ENCODE measurements at places on chromosomes 11 and 22.

DNA sequence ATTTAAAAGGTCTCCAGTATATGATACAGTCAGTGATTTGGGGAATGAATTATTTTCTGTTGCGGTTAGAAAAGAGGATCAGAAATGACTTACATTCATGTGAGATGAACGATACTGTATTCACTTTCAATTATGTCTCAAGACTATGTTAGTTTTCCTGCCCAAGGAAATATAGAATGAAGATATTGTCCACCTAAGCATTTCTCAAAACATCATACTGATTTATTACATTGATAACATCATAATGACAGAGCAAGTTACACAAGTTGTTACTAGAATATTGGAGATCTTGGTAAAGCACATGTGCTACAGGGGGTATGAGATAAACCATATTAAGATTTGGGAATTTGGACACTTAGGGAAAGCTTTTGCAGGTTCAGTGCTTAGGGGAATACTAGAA is 67.8 kb upstream of the OR9G4 start:
- no peak for DNase-seq

- peak; percentile 78 for DNase-seq
These were observed 224.6 kb downstream of the MN1 start for GRCh38 chr22:27576815-27577573.

- no peak for DNase-seq
These were observed 147.8 kb downstream of the ENTHD1 start for GRCh38 chr22:39745789-39746188.

DNA sequence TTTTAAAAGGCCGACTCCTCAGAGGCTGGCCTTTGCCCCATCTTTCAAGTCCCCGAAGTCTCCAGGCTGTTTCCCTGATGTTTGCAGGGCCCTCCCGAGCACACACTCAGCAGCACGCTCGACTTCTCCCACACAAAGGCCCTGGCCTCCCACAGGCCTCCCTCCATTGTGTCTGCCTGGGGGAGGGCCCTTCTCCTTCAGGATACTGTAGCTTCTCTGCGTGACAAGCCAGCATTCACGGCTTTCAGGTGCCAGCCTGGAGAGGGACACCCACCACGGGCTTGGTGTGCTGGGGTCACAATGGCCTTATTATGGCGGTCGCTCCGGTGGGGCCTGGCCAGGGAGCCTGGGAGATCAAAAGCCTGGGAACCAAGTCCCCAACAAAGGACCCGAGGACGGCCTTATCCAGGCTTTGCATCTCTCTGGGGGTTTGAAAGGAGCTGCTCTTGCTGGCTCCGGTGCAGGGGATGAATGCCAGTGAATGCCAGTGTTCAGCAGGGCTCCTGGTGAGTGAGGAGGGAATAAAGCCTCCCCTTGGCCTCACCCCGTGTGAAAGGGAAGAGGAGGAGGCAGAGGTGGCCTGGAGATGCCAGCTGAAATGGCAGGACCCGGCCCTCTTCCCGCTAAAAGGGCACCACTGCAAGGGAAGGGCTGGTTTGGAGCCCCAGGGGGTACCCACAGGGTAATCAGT is 55.0 kb downstream of the TRAF6 start:
- DNase-seq: no peak

DNA sequence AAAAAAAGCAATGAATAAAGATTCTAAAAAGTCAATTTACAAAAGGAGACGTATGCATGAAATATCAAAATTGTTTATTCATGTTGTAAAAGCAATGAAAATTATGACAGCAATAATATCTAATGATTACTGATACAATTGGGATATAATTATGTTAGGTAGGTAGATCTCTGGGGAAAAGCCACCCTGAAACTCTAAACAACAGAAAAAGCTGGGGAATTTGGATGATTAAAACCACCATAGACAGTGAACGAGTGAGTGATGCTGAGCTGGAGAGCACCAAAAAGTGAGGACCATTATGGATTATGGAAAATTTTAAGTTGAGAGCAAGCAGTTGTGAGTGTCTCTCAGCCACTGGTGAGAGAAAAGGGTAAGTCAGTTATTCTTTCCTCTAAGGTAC is at the start of gene OR10G8:
Gene OR10G8, plus strand, starts transcription at position 301 of the 400 bp plus-strand sequence. CDS start 2,825 bp downstream, outside the sequence.
- DNase-seq: no peak

DNA sequence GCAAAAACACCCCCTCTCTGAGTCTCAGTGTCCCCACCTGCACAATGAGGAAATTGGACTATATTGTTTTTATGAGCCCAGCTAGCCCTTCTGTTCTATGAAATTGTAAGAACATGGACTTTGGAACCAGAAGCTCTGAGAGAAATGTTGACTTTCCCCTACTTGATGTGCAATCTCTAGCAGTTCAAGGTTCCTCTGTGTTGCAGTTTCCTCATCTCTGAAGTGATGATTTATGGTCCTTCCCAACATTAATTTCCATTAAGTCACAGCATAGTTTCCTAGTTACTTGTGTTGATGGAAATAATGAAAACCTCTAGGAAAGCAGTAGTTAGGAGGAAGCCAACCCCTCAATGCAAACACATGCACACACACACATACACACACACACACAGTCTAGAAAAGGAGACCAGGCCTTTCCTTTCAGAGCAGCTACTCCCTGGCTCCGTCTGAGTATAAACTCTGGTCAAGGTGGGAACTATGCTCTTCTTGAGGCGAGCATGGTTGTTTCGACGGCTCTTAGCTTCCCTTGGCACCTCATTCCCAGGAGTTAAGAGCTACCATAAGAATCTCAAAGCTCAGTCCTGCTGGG is 518.4 kb downstream of the SOX6 start:
- DNase-seq: no peak

- no peak for DNase-seq
These were observed 130.5 kb downstream of the GRIA4 start for GRCh38 chr11:105740164-105740903.

- DNase-seq: no peak
These were observed 37.1 kb upstream of the NNMT start for GRCh38 chr11:114259124-114259526.

DNA sequence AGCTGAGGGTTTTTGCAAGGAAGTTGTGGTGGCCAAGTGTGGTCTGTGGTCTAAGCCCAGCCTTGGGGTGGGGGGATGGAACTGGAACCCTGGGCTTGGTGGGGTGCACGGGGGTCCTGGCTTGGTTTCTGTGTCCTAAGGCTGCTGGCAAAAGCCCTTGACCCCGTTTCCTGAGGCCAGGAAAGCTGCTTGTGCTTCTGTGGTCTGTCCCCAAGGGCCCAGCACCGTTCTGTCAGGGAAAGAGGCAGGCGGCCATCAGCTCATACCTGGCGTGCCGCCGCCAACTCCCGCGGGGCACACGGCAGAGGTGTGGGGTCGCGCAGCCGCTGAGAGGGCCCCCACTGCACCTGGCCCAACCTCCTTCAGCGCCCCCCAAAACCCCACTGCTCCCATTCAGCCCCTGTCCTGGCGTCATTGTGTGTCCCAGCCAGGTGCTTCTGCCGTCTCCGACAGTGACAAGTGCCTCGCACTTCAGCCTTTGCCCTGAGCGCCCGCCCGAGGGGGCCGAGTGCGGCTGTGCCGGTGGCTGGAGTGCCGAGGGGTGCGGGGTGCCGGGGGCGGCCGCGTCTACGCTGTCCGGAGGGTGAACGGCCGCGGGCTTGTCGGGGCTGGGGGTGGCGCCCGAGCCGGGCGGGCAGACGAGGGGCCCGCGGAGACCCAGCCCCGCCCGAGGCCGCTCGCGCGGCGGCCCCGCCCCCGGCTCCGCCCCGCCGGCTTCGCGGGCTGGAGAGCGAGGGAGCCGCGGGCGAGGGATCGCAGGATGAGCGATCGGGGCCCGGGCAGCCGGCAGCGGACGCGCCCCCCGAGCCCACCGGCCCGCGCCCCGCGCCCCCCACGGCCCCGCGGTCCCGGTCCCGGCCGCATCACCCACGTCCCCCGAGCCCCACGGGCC is at the start of gene CNIH2:
Gene CNIH2, plus strand, starts transcription at position 705 of the 892 bp plus-strand sequence. CDS start 282 bp downstream, outside the sequence.
- no peak for DNase-seq
